ENCODE measurements at places on chromosomes 11 and 22.
A peak's percentile ranks its signal among the peaks of the same experiment; 100 is the strongest.

DNA sequence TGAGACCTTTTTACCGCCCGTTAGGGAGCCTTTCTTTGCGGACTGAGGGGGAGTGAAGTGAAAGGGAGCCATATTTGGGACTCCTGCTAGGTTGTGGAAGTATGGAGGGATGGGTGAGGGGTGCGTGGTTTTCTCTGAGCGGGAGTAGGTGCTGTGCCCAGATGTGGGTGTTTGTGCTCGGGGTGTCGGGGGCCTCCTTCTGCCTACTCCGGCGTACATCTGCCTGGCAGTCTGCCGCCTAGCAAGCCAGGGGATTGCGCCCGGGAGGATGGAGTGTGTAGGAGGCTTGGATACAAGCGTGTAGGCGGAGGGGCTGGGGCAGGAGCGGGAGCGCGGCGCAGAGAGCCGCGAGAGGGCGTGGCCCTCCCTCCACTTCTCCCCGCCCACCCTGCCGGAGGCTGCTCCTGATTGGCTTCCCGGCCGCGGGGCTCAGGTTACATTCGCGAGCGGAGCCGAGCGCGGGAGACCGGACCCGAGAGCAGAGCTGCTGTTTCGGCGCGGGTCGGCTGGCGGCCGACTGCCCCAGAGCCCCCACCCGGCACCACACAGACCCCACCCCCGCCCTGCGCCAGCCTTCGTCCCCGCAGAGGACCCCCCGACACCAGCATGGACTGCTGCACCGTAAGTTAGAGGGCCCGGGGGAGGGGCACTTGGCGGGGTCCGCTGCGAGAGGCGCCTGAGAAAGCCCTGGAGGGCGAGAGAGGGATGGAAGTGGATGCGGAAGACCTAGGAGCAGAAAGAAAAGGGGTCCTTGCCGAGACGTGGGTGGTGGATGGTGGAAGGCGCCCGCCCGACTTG lies at the start of gene NRGN:
Gene NRGN (plus strand): TSS at position 464 of the 798 bp plus-strand sequence. CDS start 143 bp downstream, at position 607.
- peak; percentile 91 for DNase-seq

DNA sequence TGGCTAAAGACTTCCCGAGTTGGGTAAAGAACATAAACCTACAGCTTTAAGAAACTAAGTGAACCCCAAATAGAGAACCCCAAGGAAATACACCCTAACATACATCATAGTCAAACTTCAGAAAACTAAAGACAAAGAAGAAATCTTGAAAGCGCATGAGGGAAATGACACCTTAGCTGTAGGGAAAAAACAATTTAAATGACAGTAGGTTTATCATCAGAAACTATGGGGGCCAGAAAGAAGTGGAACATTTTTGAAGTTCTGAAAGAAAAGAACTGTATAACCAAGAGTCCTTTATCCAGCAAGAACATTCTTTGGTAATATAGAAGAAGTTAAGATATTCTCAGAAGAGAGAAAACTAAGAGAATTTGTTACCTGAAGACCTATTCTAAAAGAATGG lies 15.5 kb upstream of the OR2AT4 start:
- DNase-seq, result no peak

GRCh38 chr22:44574640-44575380 lies 76.8 kb upstream of the RTL6 start:
- no peak for DNase-seq

DNA sequence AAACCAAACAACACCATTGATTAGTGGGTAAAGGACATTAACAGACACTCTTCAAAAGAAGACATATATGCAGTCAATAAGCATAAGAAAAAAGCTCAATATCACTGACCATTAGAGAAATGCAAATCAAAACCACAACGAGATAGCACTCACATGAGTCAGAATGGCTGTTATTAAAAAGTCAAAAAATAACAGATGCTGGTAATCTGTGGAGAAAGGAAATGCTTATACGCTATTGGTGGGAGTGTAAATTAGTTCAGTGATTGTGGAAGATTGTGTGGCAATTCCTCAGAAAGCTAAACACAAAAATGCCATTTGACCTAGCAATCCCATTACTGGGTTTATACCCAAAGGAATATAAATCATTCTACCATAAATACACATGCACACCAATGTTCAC lies 182.6 kb downstream of the TRPC6 start:
- no peak for DNase-seq

GRCh38 chr11:96126917-96127595 lies 203.1 kb upstream of the MTMR2 start:
- DNase-seq, result no peak

GRCh38 chr11:8383627-8384026 lies 119.9 kb upstream of the LMO1 start:
- DNase-seq, result no peak
